ENCODE measurements at places on chromosomes 7 and 10. TPM values are rescaled to one million over a fixed set of nuclear protein-coding genes. Genes with fewer than 3 reads are reported as not detected.

SLC39A12 gene
- 0.27 TPM for total RNA-seq

DNA sequence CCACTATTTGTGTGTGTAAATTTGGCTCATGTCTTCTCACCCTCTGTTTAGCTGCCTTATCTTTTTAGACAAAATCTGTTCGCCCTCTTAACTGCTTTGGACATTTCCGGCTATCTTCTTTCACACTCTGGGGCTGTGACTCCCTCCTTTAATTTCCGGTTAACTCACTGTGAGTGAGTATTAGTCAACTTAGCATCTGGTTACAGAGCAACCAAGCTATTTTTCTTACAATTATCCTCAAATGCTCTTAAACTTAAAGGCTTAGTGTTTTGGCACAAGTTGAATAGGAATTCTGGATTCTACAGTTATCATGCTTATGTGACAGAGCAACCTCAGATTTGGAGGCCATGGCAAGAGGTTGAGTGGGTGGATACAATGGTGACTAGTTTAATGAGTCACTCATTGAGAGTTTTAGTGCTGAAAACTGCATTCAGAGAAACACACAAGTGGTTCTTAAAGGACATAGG, 177.6 kb upstream of the SEMA3A start:
- no peak overlapping the region for H3K4me3 ChIP-seq
- no peak overlapping the region for H3K27ac ChIP-seq
- no peaks in the 10 kb centered on the region for H3K27me3 ChIP-seq
- no peak for DNase-seq
- no peaks in the 10 kb centered on the region for H3K4me1 ChIP-seq
- H3K36me3 ChIP-seq: no peaks in the 10 kb centered on the region

LRRC61 gene
- total RNA-seq: 2.6 TPM

DNA sequence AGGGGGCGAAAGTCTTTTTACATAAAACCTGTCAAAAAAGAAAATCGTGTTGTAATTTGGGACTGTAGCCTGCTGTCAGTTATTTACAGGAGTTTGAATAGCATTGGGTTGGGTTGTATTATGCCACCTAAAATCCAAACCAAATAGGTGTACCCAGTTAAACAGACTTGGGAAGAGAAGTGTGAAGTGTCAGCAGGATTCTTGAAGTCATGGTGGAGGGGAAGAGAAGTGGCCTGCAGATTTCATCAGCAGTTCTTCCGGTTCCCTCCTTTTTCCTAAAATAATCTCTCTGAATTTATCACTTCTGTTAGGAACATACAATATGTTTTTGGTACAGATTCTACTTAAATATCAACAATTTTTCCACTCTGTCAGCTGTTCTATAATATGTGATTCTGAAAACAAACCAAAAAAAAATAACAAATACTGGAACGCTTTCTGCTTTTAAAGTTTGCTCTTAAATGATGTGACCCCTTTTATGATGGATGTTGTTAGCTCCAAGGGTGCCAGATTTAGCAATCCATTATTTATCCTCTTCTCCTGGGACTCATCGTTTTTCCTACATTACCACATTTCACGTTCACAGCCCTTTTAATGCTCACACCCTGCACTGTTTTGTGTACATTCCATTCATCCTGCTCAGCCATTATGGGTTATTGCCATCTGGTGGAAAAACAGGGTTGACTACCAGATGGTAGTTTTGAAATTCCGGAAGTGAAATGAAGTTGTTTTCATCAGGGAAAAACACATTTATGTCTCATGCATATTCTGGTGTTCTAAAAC, 18.7 kb upstream of the ARHGAP12 start:
- no peak overlapping the region for H3K27ac ChIP-seq
- no peak for DNase-seq
- H3K36me3 ChIP-seq: no peaks in the 10 kb centered on the region
- H3K27me3 ChIP-seq: no peaks in the 10 kb centered on the region
- no peaks in the 10 kb centered on the region for H3K4me1 ChIP-seq

GRCh38 chr10:59754951-59755350, 1.7 kb upstream of the MRLN start:
- no peaks in the 10 kb centered on the region for H3K4me1 ChIP-seq
- H3K4me3 ChIP-seq: no peak overlapping the region
- no peak for DNase-seq
- no peaks in the 10 kb centered on the region for H3K36me3 ChIP-seq
- H3K27me3 ChIP-seq: no peaks in the 10 kb centered on the region

HOXA10 gene
- total RNA-seq: 11.2 TPM

- H3K4me3 ChIP-seq: no peak overlapping the region
- no peak overlapping the region for H3K27ac ChIP-seq
- no peaks in the 10 kb centered on the region for H3K27me3 ChIP-seq
- H3K4me1 ChIP-seq: no peaks in the 10 kb centered on the region
Observed at GRCh38 chr7:128849804-128850490, 12.7 kb upstream of the ATP6V1F start.

DNA sequence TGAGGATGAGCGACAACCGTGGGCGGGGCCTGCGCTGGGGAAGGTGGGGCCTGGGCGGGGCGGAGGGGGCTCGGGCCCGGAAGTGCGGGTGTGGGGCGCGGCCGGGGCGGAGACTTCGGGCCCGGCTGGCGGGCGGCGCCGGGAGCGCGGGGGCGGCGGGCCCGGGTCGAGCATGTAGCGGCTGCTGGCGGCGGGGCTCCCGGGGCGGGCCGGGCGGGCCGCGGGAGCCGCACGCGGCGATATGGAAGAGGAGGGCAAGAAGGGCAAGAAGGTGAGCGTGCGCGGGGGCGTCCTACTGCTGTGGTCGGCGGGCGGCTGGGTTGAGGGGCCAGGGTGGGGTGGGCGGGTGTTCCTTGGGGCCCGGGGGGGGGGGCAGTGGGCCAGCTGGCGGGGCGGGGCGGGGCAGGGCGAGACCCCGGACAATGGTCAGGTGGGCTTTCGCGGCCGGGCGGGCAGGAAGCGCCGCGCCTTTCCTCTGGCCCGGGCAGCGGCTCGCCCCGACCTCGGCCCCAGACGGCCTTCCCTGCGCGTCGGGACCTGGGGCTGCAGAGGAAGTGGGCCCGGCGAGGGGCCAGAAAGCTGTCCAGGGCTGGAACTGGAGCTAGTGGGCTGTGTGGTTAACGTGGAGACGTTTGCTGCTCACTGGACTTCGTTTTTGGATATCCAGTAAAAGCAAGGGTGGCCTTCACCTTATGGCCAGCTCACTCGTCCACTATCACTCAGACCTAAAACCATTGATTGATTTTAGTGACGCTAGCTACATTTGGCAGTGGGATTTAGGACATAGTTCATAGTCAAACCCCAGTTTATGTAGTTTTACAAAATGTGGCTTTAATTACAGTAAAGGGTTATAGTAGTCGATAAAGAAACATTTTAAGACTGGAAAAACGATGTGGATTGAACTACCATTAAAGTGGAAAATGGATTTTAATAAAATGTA, at the start of gene CCM2:
CCM2 (plus strand) TSS at position 109 of the 940 bp plus-strand sequence; CDS start at position 242, 133 bp downstream.
- no peaks in the 10 kb centered on the region for H3K4me1 ChIP-seq
- H3K4me3 ChIP-seq: peak within 1 kb of the TSS; percentile 96
- H3K27me3 ChIP-seq: no peaks in the 10 kb centered on the region
- peak within 1 kb of the TSS; percentile 88 for H3K27ac ChIP-seq
- H3K36me3 ChIP-seq: no peaks in the 10 kb centered on the region

DNA sequence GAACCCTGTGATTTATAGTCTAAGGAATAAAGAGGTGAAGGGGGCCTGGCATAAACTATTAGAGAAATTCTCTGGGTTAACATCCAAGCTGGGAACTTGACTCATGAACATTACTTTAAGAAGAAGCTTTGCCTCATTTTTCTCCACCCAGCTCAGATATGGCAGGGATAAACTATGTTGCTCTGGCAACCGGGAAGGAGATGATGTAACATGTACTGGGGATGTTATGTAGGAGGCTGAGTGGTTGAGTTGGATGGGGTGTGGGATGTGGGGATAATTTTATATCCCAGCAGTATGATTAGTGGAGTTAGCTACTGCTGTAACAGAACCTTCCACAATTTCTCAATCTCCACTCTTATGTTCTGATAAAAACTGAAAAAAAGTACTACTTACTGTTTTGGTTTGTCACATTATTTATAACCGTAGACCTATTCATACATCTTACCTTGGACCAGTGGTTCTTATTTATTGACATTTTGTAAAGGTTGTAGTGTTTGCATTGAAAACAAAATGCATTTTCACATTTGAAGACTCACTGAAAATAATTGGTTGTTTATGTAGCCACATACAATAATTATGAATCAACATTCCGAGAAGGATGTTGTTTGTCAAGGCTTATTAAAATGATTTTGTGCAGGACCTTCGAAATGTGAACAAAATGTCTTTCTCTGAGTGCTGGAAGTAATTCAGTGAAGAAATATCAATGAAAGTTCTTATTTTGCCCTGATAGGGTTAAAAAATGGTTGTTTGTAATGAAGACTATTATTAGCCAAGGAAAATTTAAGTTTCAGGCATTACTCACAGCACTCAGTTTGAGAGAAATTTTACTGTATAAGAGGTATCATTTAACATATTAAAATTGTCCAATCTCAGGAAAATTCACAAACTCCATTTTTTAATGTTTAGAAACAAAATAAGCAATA, 1.3 kb downstream of the OR2F2 start:
- no peak for DNase-seq
- H3K36me3 ChIP-seq: no peaks in the 10 kb centered on the region
- no peak overlapping the region for H3K4me3 ChIP-seq
- no peaks in the 10 kb centered on the region for H3K4me1 ChIP-seq

ENKUR gene
- total RNA-seq: not detected

- H3K36me3 ChIP-seq: no peaks in the 10 kb centered on the region
- no peak for DNase-seq
- no peaks in the 10 kb centered on the region for H3K4me1 ChIP-seq
- no peaks in the 10 kb centered on the region for H3K27me3 ChIP-seq
- H3K27ac ChIP-seq: no peak overlapping the region
Observed at GRCh38 chr7:14630048-14630447, 272.5 kb downstream of the DGKB start.

GRCh38 chr7:22397981-22398380, 41.0 kb upstream of the RAPGEF5 start:
- DNase-seq: no peak
- no peak overlapping the region for H3K27ac ChIP-seq
- H3K4me3 ChIP-seq: no peak overlapping the region
- H3K36me3 ChIP-seq: no peaks in the 10 kb centered on the region

All from aorta (tissue), 5 donors.